ENCODE measurements at places on chromosomes 4 and X. TPM values are rescaled to one million over a fixed set of nuclear protein-coding genes. Genes with fewer than 3 reads are reported as not detected.

The ABLIM2 gene
- 0.54 TPM for total RNA-seq

The CT45A6 gene
- not detected for total RNA-seq

The XAGE1A gene
- not detected for total RNA-seq

The RHOXF1 gene
- not detected for total RNA-seq

The MAGEB2 gene
- not detected for total RNA-seq

The NUDT10 gene
- 4.9 TPM for total RNA-seq

The GAGE12H gene
- total RNA-seq = not detected

The C4orf51 gene
- not detected for total RNA-seq

The SERPINA7 gene
- not detected for total RNA-seq

The FGG gene
- not detected for total RNA-seq

The HS6ST2 gene
- 0.14 TPM for total RNA-seq

The ARMCX6 gene
- total RNA-seq = 41.8 TPM

The IDS gene
- total RNA-seq = 44.8 TPM

The TACR3 gene
- not detected for total RNA-seq

The MAGEA6 gene
- total RNA-seq = not detected

The KCTD8 gene
- total RNA-seq = not detected

The TAF1 gene
- 30.9 TPM for total RNA-seq

- peak; percentile 74 for DNase-seq
Observed at GRCh38 chrX:19382555-19383145, 38.9 kb downstream of the PDHA1 start.

DNA sequence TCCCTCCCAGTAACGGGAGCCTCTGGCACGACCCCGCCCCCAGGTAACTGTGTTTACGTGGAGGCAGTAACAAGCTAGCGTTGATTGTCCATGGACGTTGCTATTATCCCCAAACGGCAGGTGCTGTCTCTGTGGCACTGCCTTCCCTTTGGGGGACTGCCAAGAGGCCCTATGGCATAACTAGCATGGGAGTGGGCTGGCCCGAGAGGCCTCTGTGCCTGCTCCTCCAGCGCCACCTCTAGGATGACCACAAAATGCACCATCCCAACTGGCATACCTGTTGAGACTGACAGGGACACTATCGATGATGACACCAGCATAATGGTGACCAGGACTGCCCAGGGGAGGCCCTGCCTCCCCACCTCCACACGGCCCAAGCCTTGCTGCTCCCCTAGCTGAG is 1.5 kb downstream of the SRPK3 start:
- no peak for DNase-seq

- DNase-seq = no peak
Observed at GRCh38 chrX:12887767-12888166, 18.7 kb upstream of the TLR8 start.

- no peak for DNase-seq
Observed at GRCh38 chr4:33184657-33185290, 2464.6 kb downstream of the PCDH7 start.

DNA sequence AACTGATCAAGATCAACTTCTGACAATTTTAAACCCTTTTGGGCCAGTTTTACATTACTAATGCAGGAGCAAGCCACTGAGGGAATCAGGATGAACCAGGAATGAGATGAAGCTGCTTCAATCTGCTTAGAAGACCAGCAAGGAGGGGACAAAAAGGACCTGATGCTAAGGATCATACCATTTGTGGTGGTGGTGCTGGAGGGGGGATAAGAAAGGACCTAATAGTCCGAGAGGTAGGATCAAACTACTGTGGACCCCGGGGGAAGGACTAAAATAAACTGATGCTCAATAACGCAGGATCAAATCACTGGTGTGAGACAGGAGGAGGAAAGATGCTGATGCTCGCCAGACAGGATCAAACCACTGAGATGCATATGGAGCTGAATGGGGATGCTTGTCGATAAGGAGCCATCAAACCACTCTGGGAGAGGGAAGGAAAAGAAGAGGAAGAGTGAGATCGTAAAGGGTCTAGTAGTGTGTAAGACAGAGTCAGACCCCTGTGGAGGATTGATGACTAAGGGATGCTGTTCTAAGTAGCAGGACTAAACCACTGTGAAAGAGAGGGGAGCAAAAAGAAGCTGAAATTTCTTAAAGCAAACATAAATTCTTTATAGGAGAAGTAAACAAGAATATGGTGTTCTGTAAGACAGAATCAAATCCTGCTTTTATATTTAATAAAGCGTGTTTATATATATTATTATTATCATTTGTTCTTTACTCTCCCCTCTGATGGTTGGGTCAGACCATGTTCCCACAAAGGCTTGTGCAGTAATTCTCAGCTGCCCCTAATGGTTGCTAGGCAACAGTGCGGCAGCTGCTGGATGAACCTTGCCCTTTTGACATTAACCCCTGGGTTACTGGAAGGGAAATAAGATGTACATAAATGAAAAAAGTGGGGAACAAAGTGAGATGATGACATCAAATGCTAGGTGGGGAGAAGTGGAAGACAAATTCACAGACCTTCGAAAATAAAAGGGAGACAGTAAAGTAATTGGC is 432.5 kb upstream of the FGF16 start:
- DNase-seq = peak; percentile 7

GRCh38 chr4:81084634-81085033 is 54.1 kb downstream of the BMP3 start:
- DNase-seq = no peak

DNA sequence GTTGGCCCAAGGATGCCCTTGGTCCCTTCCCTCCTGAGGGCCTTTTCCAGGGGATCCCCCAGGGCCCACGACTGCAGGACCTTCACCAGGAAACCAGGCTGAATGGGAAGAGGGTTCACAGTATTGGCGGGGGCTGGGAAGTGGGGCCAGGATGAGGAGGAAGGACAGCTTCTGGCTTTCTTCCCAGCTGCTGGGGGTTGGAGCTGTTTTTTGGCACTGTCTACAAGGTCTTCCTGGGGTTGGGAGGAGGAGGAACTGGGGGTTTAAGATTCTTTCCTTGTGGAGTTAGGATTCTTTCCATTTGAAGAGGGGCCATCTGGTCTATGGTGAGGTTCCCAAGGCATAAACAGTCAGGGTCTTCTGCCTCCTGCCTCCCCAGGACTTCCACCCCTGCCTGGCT is 64.8 kb downstream of the KIF4A start:
- no peak for DNase-seq

DNA sequence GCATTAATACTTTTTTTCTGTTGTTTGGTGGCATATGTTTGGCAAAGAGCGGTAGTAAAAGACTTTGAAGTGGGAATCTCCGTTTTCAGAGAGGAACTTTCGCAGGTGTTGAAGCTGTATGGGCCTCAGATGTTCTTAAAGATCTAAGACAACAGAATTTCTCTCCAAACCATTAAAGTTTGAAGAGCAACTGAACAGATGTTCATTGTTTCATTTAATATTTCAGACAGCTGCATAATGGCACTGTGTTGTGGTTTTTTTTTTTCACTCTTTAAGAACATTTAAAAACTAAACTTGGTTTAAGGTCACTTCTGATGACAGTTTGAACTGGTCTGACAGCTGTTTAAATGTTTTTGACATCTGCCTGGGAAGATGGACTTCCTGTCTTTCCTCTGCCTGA is 882.7 kb upstream of the PCDH10 start:
- DNase-seq = no peak

GRCh38 chrX:31124536-31124935 is 52.7 kb upstream of the FTHL17 start:
- DNase-seq = no peak

GRCh38 chr4:147975933-147976928 is 244.3 kb downstream of the ARHGAP10 start:
- no peak for DNase-seq

DNA sequence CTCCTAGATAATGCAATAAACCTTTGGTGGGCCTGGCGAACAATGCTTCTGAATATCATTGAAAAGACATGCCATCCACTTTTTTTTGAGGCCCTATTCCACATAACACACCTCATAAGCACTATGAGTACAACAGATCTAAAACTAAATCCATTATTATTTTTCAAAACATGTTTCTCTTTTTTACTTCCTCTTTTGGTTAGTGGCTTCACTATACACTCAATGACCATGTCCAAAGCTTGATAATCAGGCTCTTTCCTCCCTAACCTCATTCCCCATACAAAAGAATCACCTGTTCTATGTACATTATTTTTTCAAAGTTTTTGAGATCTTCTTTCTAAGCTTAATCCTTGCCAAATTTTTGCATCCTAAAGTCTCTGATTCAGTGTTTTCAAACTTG is 20.4 kb upstream of the NPY2R start:
- DNase-seq = no peak

GRCh38 chrX:153800177-153800722 is 5.8 kb downstream of the SSR4 start:
- no peak for DNase-seq

GRCh38 chr4:108937066-108937465 is 174.2 kb upstream of the ETNPPL start:
- no peak for DNase-seq

- DNase-seq = no peak
Observed at GRCh38 chr4:1518997-1519700, 112.9 kb upstream of the NKX1-1 start.

DNA sequence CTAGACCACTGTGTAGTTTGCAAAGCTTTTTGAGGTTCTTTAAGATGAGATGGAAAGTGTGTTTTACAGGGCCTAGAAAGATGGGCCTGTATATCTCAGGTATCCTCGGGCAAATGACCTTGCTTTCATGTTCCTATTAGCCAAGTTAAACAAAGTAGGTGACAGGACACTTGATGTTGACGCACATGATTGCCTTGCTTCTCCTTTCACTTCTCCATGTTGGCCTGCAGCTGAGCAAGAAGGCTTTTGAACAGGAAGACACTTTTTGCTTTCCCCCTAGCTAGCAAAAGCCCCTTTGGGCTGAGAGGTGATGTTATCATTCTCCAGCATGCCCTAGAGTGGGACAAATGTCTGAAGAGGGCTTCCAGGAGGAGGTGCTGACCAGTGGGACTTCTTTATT is 202.1 kb downstream of the GPC3 start:
- no peak for DNase-seq

- DNase-seq = no peak
Observed at GRCh38 chr4:65498606-65499005, 171.7 kb downstream of the EPHA5 start.

DNA sequence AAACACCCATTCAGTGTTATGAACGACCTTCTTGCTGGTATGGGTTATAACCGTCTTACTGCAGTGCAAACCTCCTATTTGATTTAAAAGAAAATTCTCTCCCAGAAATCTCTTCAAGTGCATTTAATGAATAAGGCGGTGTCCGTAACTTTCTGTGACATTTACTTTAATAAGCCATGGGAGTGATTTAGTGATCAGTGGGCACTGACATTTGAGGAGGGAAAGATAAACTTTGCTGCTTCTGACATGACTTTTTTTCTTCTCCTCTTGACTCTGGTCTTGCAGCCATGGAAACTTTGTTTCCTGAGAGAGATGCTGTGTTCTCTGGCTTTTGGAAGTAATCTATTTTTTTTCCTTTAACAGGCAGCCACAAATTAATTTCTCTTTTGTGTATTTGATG is 106.1 kb downstream of the NHS start:
- DNase-seq = no peak

- DNase-seq = no peak
Observed at GRCh38 chrX:21295246-21295820, 78.9 kb upstream of the CNKSR2 start.

GRCh38 chr4:144782345-144782744 is 136.4 kb downstream of the HHIP start:
- DNase-seq = no peak

GRCh38 chrX:16870862-16871815 is 977 bp upstream of the RBBP7 start:
- DNase-seq = peak; percentile 26

- no peak for DNase-seq
Observed at GRCh38 chr4:79597266-79597665, 189.2 kb upstream of the GK2 start.

GRCh38 chrX:21926527-21927278 is 13.8 kb upstream of the SMS start:
- DNase-seq = no peak

- DNase-seq = no peak
Observed at GRCh38 chr4:158786121-158786601, 17.3 kb downstream of the FNIP2 start.

DNA sequence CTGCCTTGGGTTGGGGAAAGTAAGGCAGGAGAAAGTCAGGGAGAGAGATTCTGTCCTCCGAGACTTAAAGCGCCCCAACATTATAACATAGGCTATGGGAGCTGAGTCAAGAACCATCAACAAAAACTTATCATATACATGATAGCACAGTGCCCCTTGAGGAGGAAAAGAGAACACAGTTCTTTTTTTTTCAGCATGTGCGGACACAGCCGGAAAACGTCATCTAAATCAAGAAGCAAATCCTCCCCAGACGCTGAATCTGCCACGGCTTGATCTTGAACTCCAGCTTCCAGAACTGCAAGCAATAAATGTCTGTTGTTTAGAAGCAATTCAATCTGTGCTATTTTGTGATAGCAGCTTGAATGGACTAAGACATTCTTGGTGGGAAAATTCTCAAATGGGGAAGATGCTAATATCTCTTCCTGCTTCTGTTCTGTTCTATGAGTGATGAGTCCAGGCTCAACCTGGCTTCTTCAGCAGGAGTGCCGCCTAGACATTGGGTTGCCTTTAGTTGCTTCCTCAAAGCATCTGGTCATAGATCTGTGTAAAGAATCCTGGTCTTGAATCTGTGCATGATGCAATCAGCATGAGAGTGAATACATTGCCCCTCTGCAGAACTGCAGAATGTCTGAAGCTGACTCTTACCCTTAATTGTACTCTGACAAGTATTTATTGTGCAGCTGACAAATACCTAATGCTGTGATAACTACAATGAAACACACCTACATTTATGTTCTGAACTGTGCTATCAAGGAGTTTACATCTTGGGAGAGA is 549.8 kb upstream of the PRKX start:
- peak; percentile 4 for DNase-seq

- DNase-seq = no peak
Observed at GRCh38 chrX:109389917-109390316, 92.0 kb downstream of the GUCY2F start.

GRCh38 chr4:163474027-163474426 is 473 bp upstream of the TKTL2 start:
- DNase-seq = no peak

- no peak for DNase-seq
Observed at GRCh38 chrX:125953814-125954213, 212.3 kb downstream of the DCAF12L2 start.

DNA sequence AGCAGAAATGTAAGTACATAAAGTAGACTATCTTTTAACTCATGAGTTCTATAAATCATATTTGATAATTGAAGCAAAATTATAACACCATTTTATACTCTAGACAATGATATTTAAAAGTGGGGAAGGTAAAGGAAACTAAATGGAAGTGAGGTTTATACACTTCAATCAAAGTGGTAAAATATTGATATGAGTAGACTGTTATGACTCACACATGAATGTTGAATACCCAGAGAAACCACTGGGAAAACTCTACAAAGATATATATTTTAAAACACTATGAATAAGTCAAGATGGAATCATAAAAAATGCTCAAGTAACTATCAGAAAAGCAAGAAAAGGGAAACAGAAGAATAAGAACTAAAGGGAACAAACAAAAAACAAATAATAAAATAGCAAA is 8.4 kb downstream of the VSIG1 start:
- no peak for DNase-seq

DNA sequence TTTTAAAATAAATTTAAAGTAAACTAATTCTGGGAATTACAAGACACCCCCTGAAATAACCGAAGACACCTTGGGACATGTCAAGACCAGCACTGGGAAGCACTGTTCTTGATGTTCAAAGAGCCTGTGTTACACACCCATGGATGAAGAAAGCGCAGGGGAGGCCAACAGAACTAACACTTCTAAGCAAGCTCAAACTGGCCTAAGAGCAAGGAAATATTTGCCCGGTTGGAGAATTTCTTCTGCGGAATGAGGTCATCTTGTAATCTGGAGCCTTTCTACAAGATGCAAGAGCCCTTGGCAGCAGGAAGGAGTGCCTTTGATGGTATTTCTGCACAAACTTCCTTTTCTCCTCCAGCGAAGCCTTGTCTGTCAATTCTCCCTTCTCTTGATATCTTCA is 9.3 kb upstream of the EFHC2 start:
- DNase-seq = no peak

Data from activated CD8-positive, alpha-beta T cell treated with anti-CD3 and anti-CD28 coated beads for 36 hours (primary cell).